ENCODE measurements at places on chromosomes 2 and 18.

DNA sequence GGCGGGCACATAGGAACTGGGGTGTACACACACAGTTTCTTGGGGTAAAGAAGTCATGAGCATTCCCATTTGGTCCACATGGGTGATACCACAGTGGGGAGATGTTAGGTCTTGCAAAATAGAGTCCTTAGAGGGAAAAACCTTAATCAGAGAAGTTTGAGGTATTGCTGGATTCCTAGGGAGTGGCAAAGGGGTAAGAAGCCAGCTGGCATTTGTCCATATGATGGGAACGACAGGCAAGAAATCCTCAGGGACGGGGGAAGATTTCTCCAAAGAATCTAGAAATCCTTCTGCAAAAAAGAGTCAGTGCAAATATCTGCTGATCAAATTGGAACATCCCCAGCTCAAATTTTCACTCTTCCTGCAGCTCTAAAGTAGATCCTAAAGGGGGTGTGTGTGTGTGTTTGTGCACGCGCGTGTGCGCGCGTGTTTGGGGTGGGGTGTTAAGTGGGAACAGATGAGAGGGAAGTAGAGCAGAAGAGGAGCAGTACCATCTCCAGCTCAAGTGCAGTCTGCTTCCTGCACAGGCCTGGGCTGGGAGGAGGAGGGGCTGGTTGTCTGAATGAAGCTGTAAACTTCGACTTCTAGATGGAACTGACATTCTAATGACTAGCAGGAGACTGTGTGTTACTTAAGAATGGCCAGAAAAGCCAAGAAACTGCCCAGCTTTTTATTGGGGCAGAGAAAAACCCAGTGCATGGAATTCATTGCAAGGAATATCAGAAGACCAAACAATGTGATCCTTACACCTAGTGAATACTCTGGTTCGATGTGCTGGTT lies 168.0 kb downstream of the SPP2 start:
- DNase-seq: peak; percentile 32

- peak; percentile 90 for DNase-seq
Measured at GRCh38 chr2:213119061-213119809, 32.2 kb downstream of the IKZF2 start.

DNA sequence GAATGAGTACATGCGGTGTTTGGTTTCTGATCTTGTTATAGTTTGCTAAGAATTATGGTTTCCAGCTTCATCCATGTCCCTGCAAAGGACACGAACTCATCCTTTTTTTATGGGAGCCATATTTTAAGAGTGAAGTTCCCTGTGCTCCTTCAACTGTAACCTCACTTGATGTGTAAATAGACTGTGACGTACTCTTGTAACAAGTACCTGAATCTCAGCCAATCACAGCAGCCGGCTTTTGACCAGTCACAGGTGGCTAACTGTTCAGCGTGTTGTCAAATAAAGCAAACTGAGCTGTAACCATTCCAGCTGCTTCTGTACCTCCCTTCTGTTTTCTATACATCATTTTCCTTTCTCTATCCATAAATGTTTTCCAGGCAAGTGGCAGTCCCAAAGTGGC lies 774.3 kb upstream of the HS6ST1 start:
- DNase-seq: no peak

DNA sequence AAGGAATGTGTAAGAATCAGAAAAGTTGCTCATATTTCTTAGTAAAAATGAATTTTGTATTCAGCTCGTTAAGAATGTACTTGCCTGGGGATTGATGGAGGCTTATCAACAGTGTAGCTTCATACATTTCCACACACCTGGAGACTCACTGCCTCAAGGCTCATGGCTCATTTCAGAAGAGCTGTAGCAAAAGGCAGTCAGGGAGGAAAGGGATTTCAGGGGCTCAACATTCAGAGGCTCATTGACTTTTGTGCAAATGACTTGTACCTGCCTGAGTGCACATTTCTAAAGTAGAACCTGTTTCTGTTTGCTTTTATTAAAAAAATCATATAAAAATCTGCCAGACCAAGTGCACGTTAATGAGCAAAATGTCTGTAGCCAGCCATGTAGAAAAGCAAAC lies 304.4 kb downstream of the KCNS3 start:
- no peak for DNase-seq

- no peak for DNase-seq
Measured at GRCh38 chr18:79373736-79374135, 22.0 kb upstream of the NFATC1 start.

DNA sequence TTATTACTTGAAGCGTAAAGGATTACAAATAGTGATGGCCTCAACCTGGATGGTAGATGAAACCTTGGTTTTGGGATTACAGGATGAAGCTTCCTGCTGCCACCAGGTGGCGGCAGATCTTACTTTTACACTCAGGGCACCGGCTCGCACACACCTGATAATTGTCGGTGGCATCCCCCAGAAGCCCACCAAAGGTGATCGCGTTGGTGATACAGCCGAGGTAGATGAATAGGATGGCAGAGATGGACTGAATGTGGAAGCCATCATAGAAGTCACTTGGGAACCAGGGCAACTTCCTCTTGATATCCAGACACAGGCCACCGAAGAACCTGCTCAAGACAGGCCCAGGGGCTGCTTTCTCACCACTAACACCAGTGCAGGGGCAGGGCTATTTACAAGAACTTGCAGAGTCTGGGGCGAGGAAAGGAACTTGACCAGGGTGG lies 51.8 kb downstream of the MTHFD2 start:
- peak; percentile 51 for DNase-seq

GRCh38 chr2:230862292-230862691 lies 2.5 kb upstream of the ITM2C start:
- no peak for DNase-seq

DNA sequence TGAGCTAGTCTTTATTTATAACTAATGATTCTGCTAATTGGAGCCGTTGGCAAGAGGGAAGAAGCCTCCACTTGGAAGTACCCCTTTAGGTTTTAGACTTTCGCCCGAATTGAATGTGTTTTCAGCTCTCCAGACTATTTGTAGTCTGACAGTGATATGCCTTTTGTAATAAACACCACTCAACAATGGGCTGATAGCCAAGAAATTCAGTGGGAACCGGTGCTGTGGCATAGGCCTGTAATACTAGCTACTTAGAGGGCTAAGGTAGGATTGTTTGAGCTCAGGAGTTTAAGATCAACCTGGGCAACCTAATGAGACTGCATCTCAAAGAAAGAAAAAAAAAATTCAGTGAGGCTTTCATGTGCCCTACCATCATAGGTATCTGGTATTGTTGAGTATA lies 13.6 kb upstream of the ZSCAN30 start:
- DNase-seq: no peak
